Renal pelvis (tissue), 12 donors: ENCODE measurements at places on chromosomes 12 and 14.

- no peak for DNase-seq
Observed at GRCh38 chr12:44155358-44155757, 319.5 kb downstream of the TMEM117 start.

GRCh38 chr12:112751844-112752243 is 39.7 kb upstream of the RPH3A start:
- no peak for DNase-seq

- DNase-seq, result no peak
Observed at GRCh38 chr12:90028635-90029051, 320.0 kb upstream of the ATP2B1 start.

- DNase-seq, result no peak
Observed at GRCh38 chr14:75751296-75751695, 90.2 kb downstream of the TTLL5 start.

DNA sequence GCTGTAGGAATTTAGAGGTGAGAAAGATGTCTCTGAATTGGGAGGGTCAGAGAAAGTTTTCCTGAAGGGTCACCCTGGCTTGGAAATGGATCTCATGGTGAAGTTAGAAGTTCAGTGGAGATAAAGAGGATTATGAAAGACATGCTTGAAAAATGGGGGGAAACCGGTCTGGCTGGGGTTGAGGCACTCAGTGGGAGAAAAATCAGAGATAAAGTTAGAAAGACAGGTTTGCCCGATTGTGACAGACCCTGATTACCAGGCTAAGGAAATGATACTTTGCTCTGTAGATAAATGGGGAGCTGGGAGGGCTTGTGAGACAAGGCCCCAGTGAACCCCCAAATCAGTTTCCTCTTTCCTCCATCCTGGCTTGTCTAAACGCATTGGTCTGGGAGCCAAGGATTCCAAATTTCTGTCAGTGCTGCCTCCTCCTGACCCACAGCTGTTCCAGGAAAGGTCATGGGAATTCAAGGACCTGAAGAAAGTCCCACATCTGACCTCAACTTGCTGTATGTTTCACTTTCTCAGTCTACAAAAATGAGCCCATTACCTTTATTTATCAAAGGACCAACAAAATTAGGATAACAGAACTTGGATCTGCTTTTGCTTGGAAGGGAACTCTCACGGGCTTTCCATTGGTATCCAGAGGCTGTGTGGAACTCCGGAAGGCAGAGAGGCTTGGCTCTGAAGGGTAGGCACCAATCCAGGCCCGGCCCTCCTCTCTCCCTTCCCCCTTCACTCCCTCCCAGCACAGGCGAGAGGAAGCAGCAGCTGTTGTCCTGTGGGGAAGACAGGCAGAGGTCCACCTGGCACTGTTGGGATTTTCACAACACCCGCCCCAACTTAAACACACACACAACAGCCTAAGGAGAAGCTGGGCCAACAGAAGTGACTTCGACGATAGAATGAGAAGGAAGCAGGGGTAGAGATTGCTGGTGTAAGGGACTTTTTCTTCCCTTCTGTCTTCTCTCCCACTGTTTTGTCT is 3.4 kb upstream of the RNASE7 start:
- DNase-seq, result peak; percentile 62

GRCh38 chr12:45644541-45644940 is 85.0 kb upstream of the ARID2 start:
- DNase-seq, result no peak

DNA sequence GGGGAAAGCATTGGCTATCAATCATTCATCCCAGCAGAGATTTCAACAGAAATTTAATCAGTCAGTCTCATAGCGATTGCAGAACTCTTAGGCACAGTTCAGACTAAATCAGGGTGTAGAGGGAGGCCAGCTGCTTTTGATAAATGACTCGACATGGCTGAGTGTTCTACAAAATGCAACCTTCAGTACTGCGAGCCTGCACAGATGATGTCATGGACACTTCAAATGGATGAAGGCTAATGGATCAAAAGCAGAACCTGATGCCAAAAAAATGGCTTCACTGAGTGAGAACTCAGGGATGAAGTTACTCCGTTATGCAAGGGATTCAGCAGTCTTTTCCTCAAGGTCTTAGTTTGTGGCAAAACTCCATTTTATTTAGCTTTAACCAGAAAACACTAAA is 167.3 kb downstream of the DACT1 start:
- DNase-seq, result peak; percentile 45
